ENCODE measurements at places on chromosomes 12 and 14. TPM values are rescaled to one million over a fixed set of nuclear protein-coding genes. Genes with fewer than 3 reads are reported as not detected.
A peak's percentile ranks its signal among the peaks of the same experiment; 100 is the strongest.

GRCh38 chr14:37870632-37871346 is 275.4 kb downstream of the TTC6 start:
- DNase-seq = no peak

DNA sequence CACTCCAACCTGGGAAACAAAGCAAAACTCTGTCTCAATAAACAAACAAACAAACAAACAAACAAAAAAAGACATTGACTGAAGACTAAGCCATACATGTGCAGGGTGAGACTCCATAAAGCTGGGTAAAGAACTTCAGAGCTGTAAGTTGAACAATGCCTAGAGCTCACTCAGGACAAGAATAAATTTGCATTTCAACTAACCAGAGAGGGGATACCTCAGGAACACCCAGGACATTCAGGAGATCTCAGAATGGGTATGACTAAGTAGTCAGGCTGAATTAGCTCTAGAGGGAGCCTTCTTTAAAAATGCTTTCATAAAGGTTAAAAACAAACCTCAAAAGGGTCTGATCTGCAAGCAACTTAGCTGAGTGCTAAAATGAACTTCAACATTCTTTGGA is 267.7 kb upstream of the DIO3 start:
- DNase-seq = no peak

DNA sequence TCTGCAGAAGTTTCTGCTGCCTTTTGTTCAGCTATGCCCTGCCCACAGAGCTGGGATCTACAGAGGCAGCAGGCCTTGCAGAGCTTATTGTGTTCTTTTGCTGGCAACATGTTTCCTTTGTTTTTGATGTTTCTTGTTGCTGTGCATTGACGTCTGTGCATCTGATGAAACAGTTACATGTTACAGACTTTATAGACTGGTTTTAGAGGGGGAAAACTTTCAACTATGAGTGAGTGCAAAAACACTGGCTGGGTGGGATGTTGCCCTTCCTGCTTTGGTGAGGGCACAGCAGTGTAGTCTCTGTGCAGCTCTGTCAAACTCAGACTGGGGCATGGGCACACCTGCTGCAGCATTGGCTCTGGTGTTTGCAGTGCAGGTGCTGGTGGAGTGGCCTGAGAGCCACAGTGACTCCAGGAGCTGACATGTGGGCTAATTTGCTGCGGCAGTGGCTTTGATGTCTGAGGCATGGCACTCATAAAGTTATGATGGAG is 26.9 kb downstream of the CLEC6A start:
- DNase-seq = no peak

DNA sequence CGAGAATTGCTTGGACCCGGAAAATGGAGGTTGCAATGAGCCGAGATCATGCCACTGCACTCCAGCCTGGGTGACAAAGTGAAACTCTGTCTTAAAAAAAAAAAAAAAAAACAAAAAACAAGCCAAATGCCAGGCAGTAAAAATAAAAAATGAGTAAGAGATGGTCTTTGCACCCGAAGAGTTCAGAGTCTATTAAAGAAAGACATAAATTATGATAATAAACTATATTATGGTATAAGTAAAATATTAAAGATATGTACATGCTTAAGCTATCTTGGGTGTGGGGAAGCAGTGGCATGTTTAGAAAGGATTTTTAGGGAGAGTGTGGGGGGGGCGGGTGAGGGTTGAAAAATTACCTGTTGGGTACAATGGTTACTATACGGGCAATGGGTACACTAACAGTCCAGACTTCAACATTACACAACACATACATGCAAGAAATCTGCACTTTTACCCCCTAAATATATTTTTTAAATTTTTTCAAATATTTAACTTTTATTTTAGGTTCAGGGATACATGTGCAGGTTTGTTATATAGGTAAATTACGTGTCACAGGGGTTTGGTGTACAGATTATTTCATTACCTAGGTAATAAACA is 99.3 kb downstream of the EEA1 start:
- DNase-seq = no peak

DNA sequence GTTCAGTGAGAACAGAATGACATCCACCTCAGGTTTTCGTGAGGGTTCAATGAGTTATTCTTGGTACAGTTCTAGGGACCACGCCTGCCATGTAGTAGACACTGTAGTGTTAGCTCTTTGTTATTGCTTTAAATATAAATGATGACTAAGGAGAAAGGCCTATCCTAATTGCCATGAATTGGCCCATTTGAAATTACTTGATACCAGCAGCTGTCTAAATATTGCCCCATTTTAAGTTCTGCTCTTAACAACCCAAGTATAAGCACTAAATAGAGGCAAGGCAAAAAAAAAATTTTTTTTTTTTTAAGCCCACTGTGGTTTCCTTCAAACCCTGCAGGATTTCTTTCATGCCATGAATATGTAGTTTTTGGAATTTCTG is 84.5 kb downstream of the BORCS5 start:
- no peak for DNase-seq

GRCh38 chr12:6345319-6346091 is 3.6 kb upstream of the TNFRSF1A start:
- DNase-seq = peak; percentile 81

DNA sequence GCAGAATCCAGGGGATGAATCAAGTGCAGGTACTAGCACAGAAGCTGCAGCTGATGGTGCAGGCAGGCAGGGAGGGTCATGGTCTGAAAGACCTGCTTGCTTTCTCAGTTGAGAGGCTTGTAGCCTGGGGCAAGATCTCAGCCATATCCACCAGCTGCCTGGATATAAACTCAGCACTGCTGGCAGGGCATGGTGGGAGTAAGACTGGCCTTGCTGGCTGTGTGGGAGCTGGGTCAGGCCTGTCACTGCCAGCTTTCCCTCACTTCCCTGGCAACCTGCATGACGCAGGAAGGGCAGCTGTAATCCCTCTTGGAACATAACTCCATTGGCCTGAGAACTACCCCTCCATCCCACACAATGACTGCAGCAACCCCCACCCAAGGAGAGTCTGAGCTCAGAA is 230.1 kb downstream of the ANO6 start:
- no peak for DNase-seq

- no peak for DNase-seq
Observed at GRCh38 chr14:36362648-36363047, 42.2 kb upstream of the MBIP start.

DNA sequence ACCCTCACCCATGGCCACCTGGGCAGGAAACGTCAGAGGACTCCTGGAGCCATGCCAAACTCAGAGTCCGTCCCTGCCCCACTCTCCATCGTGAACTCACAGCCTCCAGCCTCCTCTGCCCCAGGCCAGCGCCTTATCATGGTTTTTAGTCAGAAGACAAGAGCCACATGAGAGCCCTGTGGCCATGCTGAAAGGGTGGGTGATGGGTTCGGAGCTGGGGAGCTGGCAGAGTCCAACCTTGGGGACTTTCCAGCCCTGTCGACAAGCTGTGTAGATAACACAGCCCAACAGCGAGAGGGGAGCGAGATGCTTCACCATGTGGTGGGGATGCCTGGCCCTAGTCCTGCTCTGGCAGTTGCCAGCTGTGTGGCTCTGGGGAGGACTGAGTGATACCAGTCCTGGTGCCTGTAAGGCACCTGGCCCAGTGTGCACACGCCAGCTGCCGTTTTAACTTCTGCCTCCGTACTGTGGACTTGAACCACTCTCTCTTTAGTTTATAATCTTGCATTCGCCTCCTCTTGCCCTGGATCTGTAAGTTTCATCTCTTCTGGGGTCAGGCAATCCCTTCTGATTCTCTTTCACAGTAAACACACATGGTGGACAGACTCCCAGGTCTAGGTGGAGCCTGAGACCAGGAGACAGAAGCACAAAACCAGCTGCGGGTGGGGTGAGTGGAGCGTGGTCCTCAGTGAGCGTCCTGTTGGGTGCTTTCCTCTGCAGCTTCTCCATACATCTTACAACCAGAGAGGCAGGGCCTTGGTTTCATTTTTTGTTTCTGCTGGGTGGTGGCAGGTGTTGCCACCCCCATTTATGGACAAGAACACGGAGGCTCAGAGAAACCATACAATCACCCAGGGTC is 55.3 kb downstream of the RIN3 start:
- peak; percentile 36 for DNase-seq

DNA sequence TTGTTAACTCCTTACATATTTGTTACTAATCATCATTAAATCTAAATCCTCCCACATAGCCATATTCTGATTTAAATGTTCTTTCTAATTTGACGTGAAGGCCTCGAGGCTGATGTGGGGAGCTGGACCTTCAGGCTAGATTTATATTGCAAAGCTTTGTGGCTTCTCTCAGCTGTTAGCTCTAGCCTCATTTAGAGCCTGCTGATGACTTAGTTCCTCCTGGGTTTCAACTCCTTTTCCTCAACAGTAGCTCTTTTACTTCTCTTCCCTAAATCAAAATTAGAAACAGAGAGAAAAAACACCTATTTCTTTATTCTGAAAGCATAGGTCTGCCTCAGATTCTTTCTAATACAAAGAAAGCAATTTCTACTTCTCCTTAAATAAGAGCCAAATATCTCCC is 477.5 kb upstream of the CCDC196 start:
- DNase-seq = no peak

DNA sequence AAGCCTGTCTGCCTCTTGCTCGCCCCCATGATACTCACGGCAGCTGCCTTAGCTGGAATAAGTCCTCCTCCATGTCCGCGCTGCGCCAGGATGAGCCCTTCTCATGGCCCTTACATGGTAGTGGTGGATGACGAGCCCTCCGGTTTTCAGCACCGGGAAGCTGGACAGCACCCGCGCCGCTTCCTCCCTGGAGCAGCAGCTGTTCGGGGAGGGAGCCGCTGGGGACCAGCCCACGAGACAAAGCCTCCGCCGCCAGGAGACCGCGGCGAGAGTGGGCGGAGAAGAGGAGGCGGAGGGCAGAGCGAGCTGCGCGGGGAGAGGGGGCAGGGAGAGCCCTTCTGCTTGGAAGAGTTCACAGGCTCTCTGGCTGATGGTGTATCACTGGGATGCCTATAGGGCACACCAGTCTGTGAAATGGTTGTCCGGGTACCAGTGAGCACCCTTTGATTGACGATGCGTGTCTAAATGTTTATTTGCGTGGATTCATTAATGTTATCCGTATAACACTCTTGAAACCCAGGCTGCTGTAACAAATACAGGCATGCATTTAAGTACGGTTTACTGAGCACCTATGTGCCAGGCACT is at the start of gene SVOP:
TSS of gene SVOP (minus strand) at position 273 of the 585 bp plus-strand sequence. CDS start at position 73, 200 bp downstream.
- DNase-seq = peak; percentile 51

- no peak for DNase-seq
Observed at GRCh38 chr14:85883966-85884365, 354.0 kb downstream of the FLRT2 start.

DNA sequence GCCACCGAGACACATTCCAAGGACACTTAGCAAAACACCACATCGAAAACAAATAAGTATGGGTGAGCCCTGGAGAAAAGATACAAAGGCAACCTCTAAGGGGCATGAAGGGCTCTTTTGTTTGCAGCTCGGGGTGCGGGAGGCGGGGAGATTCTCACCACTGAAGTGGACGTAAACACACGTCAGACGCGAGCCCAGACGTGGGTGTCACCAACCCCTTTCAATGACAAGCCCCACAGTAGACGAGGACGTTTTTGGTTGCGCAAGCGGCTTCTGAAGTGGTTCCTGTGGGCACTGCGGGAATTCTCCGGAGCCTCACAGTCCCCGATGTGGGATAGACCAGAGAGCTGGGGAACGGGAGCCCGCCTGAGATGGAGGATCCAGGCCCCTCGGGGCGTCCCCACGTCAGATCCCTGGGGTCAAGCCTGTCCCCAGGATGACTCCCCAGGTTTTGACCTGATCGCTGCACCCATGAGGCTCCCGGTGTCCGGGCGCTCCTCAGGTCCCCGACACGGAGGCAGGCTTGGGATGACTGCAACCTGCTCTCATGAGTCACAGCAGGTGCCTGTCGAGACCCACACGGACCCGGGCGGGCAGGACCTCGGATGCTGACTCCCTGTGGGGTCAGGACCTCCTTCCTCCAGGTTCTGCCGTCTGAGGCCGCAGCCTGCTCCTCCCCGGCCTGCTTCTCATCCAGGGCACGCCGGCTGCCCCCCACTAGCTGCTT is 20.3 kb upstream of the ADGRD1 start:
- DNase-seq = no peak

DNA sequence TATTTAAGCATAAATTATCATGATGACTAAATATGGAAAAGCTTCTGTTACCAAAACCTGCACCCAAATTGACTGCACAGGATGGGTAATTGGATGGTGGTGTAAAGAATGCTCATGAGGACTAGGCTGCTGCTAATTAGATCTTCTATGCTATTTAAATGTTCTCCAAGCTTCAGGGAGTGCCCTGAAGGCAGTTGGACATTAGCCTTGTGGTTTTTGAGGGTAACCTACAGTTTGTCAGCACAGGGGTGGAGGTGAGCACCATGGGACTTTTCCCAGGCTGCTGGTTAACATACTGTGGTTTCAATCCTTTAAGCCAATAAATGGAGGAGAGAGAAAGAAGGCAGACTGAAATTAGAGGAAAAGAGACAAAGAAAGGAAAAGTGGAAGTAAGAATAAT is 145.0 kb downstream of the WIF1 start:
- no peak for DNase-seq

GRCh38 chr14:47626151-47627035 is 49.0 kb downstream of the MDGA2 start:
- no peak for DNase-seq

FAM90A1 gene
- total RNA-seq = 0.30 TPM

OR6C74 gene
- total RNA-seq = not detected

POTEM gene
- total RNA-seq = not detected

FOXA1 gene
- not detected for total RNA-seq
